ENCODE measurements at places on chromosomes 2 and 18.

- DNase-seq = no peak
These were observed 12.0 kb downstream of the TCF4 start for GRCh38 chr18:55576001-55576400.

DNA sequence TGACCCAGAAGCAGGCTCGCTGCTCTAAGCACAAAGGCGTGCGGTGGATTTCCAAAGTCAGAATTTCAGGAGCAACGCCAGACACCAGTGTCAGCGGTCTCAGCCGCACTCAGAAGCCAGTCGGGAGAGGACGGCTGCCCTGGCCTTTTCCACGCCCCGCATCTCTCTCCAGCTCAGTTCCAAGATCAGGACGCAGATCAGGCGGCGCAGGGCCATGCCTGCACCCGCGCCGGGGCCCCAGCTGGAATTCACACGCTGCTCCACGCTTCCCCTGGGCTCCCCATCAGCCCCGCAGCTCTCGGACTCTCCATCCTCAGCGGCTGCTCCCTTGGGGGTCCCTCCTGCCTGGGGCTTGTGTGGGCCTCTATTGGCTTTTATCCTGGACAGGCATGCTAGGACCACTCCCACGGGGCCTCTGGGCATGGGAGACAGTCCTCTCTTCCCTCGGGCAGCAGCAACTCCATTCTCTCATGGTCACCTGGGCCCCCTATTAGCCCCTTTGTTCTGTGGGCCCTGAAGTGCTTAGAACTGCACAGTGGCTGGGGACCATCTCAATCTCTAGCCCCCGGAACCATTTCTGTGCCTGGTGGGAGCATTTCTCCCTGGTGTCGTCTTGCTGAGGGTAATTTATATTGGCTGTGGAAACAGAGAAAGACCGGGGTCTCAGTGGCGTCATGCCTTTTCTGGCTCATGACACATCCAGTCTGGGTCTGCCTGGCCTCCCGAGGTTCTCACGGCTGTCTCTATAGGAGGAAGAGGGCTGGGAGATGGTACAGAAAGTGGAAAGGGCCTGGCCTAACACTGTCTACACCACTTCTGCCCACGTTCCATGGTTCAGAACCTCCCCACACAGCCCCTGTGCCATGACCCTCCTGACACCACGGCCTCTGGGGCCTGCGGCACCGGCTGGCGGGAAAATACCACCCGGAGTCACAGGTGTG is 14.9 kb upstream of the TMEM18 start:
- DNase-seq = no peak

GRCh38 chr2:98541489-98541888 is 66.8 kb downstream of the COA5 start:
- no peak for DNase-seq

GRCh38 chr18:52254367-52254766 is 85.6 kb upstream of the DCC start:
- DNase-seq = no peak

- no peak for DNase-seq
These were observed 186.3 kb downstream of the TMEM163 start for GRCh38 chr2:134532537-134532936.

DNA sequence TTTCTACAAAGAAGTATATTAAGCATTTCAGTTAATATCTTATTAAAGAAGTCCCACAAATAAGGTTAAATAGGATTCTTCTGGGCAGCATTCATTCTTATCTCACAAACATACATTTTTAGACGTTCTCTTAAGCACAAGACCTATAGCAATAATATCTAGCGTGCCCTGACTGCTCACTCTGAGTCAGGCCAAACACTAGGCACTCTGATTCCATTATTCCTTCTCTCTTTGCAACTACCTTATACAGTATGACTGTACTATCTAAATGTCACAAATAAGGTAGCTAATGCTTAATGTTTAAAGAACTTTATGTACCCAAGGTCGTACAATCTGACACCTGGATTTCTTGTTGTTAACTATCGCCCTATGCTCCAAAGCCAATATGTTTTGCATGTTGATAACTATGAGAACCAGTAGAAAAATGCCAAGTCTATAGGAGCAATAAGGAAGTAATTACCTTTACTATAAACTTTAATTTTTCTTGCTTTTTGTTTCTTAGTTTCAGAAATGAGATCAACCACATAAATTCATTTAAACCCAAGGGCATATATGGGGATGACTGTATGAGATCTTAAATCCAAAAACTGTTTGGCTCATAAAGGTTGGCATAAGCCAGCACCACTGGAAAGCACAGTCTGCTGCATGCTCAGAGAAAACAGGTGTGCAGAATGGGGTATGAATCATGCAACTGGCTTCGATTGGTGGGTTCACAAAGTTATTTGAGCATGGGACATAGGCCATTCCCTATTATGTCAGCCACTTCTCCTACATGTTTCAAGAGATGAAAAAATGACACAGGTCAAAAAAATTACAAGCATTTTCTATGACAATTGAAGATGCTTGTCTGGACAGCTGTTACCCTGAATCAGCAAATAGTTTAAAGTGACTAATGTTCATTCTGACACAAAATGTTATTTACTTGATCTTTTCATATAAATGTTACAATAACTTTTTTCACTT is 352.0 kb downstream of the IRS1 start:
- DNase-seq = no peak
